ENCODE measurements at places on chromosomes 3 and 15.

GRCh38 chr3:123692041-123692440 lies 107.2 kb upstream of the HACD2 start:
- no peak for DNase-seq

DNA sequence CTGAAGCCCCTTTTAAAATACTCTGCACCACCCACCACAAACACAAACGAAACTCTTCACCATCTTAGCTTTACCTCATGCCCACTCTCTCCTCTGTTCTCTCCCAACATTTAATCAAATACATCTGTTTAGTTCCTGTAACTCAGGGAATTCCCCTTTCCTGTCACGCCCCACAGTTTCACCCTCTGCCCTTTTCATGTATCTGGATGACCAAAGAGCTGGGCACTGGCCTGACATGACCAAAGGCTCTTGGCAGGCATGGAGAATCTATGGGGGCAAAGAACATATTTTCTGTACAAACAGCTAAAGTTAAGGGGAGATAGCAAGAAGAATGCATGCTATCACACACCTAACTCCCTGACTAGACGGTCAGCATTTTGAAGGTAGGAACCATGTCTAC lies 270.0 kb downstream of the TBL1XR1 start:
- DNase-seq = no peak

- DNase-seq = no peak
Observed at GRCh38 chr15:98614681-98615080, 33.7 kb upstream of the IGF1R start.

GRCh38 chr3:28280781-28281180 lies 39.4 kb downstream of the CMC1 start:
- no peak for DNase-seq

GRCh38 chr3:55309336-55309735 lies 177.8 kb downstream of the WNT5A start:
- no peak for DNase-seq

- no peak for DNase-seq
Observed at GRCh38 chr3:30596152-30596551, 10.2 kb upstream of the TGFBR2 start.

DNA sequence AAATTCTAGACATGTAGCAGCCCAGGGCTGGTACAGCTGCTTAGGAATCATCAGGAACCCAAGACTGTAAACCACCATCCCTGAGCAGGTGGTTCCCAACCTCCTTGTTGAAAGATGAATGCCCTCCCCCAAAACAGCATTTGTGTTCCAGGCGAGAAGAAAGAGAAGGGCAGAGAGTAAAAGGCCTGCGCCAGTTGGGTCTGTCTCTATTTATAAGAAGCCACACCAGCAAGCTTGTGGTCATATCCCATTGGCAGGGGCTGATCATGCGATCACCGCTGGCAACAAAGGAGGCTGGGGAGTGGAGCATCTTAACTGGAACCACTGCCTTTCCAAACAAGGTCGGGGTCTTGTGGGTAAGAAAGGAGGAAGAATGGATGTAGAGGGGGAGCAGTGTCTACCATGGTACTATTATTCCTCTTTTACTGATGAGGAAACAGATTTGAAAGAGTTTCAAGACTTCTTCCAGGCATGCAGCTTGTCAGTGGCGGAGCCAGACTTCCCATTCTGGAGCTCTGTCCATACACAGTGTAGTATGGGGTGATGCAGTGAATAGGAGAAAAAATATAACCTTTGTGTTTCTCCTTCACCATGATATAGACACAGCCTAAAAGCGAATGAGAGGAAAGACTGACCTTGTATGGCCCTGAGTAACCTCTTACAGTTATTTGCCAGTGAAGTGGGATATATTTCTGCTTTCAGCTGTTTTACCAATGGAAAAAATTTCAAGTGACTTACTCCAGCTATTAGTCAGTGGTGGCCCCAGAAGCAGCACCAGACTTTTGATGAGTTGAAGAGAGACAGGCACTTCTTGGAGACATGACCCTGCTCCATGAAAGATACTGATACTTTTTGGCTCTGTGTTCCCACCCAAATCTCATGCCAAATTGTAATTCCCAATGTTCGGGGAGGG lies 222.6 kb downstream of the ABHD5 start:
- no peak for DNase-seq

- no peak for DNase-seq
Observed at GRCh38 chr3:45566951-45567411, 27.6 kb upstream of the LIMD1 start.

GRCh38 chr3:114380233-114380651 lies 86.4 kb downstream of the TIGIT start:
- no peak for DNase-seq

GRCh38 chr3:77456906-77457305 lies 417.0 kb downstream of the ROBO2 start:
- no peak for DNase-seq

GRCh38 chr3:134373271-134374104 lies 759 bp downstream of the AMOTL2 start:
- no peak for DNase-seq

- DNase-seq = no peak
Observed at GRCh38 chr3:186990277-186990676, 60.0 kb downstream of the ST6GAL1 start.

DNA sequence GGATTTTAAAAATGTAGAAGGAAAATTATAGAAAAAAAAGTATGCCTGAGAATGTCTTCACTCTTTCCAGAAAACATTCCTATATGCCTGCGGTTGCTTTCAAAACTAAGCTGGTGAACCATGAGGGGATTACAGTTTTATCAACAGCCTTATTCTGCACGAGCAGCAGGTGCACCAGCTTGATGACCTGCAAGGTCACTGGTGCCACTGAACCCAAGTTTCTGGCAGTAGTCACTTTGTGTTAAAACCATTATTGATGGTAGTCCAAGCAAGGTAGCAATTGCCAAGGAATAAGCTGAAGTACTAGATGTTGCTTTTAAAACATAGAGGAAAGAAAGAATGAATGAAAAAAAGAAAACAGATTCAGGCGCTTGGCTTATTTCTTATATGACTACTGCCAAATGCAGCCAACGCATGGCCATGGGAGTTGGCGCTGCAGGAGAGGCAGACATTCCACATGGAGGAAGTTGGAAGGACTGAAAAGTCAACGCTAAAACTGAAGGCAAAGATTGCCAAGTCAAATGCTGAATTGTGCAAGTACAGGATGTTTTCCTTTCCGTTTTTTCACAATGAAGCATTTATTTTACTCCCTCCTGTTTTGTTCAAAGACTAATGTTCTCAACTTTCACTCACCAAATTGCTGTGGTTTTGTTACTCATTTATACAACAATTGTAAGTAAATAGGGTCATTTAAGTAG lies 601.4 kb downstream of the CADM2 start:
- no peak for DNase-seq

DNA sequence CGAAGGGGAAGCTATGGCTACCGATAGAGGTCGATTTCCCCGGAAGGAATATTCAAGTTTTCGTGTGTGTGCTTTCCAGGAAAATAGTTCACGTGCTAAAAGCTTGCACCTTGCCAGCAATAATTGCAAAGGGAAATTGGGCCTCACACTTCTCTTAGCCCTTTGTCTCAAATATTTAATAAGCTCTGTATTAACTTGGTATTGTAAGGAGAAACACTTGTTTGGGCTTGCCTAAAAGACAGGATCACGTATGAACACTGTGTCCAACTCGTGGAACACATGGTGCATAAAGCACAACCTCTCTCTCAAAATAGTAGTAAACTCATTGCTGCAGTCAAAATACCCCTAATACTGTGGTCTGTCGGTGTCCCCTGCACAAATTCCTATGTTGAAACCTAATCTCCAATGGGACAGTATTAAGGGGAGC lies 352 bp upstream of the TMF1 start:
- no peak for DNase-seq

DNA sequence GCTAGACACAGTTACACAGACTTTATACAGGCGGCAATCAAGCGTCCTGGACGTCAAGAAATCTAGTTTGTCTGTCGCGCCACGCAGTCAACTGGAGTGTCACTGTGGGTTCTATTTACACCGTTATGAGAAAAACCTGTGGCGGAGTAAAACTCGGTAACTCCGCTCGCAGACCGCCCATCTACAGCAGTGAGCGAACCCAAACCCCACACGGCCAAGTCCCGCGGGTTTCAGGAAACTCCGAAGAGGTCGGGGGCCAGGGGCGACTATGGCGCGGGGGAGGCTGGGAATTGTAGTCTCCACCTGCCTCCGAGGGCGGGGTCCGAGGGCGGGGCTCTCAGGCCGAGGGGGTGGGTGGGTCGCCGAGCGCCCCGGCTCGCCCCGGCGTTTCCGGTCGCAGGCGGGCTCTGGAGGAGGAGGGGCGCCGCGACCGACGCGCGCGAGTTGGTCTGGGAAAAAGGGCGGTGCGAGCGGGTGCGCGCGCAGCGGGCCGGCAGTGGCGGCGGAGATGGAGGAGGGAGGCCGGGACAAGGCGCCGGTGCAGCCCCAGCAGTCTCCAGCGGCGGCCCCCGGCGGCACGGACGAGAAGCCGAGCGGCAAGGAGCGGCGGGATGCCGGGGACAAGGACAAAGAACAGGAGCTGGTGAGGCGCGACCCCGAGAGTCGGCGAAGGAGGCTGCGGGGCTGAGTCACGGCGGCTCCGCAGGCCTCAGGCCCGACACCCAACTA lies at the start of gene PSMD2:
TSS of gene PSMD2 (plus strand) at position 483 of the 729 bp plus-strand sequence. CDS start at position 509, 26 bp downstream.
- DNase-seq = peak; percentile 97

DNA sequence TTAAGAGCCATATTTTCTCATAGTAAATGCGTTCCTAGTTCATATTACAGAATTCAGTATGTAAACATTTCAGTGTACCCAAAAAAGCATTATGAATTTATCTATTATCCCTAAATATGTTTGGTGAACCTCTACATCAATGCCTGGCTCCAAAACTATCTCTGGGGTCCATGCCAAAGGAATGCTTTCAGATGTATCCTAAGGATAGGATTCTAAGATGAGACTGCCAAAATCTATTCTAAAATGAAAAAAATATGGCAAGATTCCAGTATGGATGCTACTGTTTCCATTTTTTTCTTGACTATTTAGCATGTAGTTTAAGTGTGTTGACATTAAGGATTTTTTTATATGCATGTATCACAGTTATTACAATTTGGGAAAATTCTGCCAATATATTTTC lies 18.8 kb downstream of the EIF5A2 start:
- no peak for DNase-seq

DNA sequence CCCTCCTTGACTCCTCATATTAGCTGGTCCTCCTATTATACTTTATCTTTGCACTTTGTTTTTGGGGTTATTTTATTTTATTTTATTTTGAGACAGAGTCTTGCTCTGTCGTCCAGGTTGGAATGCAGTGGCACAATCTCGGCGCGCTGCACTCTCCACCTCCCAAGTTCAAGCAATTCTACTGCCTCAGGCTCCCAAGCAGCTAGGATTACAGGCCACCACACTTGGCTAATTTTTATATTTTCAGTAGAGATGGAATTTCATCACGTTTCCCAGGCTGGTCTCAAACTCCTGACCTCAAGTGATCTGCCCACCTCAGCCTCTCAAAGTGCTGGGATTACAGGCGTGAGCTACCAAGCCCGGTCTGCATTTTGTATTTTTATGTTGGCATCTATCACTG lies 126.7 kb downstream of the FOXB1 start:
- DNase-seq = no peak

- no peak for DNase-seq
Observed at GRCh38 chr3:45940781-45941365, 2.4 kb upstream of the CXCR6 start.

DNA sequence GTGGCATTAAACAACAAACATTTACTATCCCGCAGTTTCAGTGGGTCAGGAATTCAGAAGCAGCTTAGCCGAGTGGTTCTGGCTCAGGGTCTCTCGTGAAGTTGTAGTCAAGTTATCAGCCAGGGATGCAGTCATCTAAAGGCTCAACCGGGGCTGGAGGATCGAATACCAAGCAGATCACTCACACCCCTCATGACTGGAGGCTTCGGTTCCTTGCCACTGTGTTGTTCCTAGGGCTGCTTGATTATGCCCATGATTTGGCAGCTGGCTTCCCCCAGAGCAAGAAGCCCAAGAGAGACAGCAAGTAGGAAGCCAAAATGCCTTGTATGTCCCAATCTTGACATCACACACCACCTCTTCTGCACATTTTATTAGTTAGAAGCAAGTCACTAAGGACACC lies 33.9 kb upstream of the CDCP1 start:
- DNase-seq = no peak

DNA sequence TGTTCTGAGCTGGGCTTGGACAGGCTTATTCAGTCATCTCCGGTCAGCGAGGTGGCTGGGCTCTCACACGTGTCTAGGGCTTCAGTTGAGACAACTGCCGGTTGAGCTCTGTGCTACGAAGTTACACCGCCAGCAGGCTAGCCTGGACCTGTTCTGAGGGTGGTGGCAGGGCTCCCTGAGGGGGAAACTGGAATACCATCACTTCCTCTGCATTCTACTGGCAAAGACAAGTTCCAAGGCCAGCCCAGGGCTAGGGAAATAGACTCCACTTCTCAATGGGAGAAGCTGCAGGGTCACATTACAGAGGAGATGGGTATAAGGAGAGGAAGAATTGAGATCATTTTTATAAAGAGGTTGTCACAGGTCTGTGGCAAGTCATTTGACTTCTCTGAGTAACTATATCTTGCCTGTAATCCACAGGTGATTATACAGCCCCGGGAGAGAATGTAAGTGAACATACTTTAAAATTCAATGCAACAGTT lies 106.8 kb upstream of the IL12A start:
- no peak for DNase-seq

DNA sequence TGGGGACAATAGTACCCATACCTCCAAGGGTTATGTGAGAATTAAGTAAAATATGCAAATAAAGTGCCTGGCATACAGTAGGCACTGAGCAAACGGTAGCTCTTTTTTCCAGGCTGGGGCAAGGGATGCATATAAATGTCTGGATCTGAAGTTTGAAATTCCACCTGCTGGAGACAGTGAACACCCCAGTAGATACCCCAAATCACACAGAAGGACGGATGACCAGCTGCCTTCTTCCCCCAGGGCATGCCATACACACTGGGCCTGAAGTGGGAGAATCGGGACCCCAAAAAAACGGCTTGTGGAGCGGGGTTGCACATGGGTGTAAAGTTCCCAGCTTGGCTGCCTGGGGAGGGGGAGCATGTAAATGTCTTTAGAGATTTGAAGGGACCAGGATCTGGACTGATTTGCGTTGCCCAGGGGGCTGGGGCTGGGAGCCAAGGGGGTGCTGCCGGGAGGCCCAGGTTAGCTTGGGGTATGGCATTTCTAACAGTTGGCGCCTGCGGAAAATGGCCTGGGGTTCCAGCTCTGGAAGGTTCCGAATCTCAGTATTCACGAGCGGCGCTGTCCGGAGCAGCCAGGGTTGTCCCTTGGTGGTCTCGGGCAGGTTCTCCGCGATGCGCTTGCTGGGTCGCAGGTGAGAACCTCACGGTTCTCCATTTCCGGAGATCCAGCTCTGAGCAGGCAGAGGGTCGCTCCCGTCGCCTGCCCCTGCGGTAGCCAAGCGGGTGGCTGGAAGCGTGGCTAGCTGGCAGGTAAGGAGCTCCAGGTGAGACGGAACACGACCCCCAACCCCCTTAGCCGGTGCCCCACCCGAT lies 42.6 kb upstream of the POLG start:
- no peak for DNase-seq
